ENCODE measurements at places on chromosomes 11 and 22.

GRCh38 chr11:72232260-72233055, 7.9 kb downstream of the INPPL1 start:
- DNase-seq: no peak

- no peak for DNase-seq
These were observed 1.5 kb downstream of the DDX10 start for GRCh38 chr11:108666373-108666772.

DNA sequence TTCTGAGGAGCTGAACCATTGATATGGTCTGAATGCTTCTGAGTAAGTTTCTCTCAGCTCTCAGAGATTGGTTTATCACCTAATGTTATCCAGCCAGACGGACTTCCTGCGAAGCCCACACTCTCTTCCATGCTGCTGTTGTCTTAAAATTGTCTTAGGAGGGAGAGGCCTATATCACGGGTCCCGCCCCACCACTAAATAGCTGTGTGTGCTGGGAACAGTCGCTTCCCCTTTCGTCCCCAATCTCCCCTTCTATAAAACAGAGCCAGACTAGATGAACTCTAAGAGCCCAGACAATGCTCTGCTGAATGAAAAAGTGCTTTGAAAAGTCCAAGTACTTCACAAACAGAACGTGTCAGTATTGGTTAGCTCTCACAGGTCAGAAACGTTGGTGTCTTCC, 81.4 kb upstream of the AKIP1 start:
- DNase-seq: no peak

DNA sequence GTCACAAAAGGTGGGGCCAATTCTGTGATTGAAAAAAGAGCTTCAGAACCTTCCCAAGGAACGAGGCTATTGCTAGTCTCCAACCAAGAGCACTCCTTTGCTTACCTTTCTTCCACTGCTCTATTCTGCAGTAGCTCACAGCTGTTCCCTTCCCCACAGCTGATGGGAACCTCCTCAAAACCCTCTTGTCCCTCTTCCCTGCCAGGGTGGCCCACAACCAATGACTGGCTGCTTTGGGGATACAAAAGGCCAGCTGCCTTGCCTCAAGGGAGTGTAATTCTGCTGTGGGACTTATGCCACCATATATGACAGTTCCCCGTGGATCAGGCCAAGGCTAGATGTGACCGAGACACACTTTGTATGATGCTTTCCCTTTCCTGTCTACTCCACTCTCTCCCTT, 15.0 kb downstream of the KCNE3 start:
- DNase-seq: no peak

GRCh38 chr11:62844154-62844553, 4.8 kb upstream of the WDR74 start:
- DNase-seq: no peak

DNA sequence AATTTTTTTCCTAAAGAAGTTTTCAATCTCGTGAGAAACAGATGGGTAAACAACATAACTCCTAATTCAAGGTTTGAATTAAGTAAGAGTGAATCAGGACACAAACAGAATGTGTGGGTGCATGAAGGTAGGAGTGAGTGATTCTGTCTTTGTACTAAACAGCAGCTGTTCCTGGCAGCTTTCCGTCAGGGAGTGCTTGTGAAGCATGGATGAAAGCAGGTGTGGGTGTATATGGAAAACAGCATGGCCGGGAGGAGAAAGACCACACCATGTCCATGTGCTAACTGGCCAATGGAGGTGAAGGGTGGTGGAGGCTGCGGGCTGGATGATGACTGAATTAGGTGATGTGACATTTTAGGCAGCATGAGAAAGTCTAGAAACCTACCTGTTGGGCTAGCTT, 49.6 kb downstream of the BARX2 start:
- no peak for DNase-seq

- DNase-seq: no peak
These were observed 23.5 kb downstream of the SUN2 start for GRCh38 chr22:38732251-38732815.

- DNase-seq: no peak
These were observed 156.9 kb upstream of the HSD17B12 start for GRCh38 chr11:43523632-43524031.

DNA sequence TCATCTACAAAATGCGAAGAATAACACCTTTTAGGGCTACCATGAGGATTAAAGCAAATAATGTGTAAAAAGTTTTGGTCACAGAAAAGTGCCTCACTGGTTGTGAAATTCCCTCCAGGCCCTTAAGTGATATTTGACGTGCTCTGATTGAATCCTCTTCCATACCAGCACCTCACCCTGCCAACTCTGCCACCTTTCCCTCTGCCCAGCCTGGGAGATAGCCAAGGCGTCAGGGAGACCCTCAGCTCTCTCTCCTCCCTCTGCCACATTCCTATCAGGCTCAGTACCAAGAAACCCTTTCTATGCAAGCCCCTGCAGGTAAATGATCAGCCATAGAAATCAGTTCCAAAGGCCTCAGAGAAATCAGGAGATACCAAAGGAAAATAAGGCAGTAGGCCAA, 21.4 kb downstream of the PLEKHA7 start:
- no peak for DNase-seq

GRCh38 chr11:83549984-83550667, 264.0 kb upstream of the CCDC90B start:
- DNase-seq: no peak

- peak; percentile 66 for DNase-seq
These were observed 27.1 kb downstream of the SDHD start for GRCh38 chr11:112113539-112114457.

- no peak for DNase-seq
These were observed 16.7 kb downstream of the ACRV1 start for GRCh38 chr11:125663910-125664309.

GRCh38 chr11:8030526-8031247, 43.5 kb downstream of the EIF3F start:
- DNase-seq: no peak

GRCh38 chr11:95306801-95307200, 75.8 kb upstream of the SESN3 start:
- DNase-seq: no peak

- no peak for DNase-seq
These were observed 299.4 kb downstream of the CTTN start for GRCh38 chr11:70697701-70698100.

DNA sequence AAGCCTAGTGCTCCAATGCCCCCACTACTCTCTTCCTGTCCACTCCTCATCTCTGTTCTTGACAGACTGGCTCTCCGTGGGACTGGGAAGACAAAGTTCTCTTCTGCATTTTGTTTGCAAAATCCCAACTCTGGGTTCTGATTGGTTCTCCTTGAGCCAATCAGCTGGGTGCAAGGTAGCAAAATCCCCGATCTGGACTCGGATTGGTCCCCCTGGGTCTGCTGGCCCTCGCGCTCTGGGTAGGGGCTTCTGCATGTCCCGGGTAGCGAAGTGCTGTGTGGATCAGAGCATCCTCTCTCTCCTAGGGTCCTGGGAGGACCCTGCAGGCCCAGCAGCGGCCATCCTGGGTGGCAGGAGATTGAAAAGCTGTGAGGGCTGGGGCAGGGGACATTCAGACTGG, 22.3 kb upstream of the A4GALT start:
- DNase-seq: no peak

DNA sequence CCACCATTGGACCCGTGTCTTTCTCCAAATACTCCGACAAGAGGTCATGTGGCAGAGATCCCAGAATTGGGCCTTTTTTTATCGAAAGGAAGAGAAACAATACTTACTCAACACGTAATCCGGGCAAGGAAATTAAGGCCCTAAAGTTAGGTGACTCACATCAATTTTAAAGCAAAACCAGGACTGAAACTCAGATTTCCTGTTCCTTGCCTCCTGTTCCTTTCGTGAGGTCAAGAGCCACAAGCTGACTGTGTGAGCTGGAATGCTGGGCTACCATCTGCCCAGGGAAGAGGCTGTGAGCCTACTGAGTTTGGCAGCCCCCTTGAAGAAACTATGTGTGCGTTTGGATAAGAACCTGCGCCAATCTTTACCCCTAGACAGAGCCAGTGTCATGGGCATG, 27.1 kb upstream of the MRGPRX2 start:
- DNase-seq: no peak

- DNase-seq: no peak
These were observed 12.9 kb downstream of the ZNF74 start for GRCh38 chr22:20406686-20407408.

GRCh38 chr11:119011476-119012053, 6.6 kb downstream of the RPS25 start:
- no peak for DNase-seq

DNA sequence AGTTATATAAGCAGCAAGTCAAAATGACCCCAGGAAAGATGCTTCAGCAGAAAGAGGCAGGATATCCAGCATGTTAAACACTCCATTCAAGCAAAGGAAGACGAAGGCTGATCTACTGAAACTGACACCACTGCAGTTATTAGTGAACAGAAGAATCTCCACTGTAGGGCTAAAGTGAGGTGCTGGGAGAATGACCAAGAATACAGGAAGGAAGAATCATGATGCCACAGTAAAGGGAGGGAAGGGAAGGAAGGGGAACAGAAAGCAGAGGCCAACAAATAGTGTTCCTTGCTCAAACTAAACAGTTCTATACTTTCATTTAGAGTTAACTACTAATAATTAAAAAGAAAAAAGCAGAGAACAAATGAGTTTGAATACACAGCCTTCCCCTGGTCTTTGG, 92.5 kb downstream of the SIK3 start:
- DNase-seq: no peak

- no peak for DNase-seq
These were observed 20.3 kb upstream of the APLP2 start for GRCh38 chr11:130049328-130049771.

GRCh38 chr11:117251506-117251905, 19.0 kb downstream of the RNF214 start:
- no peak for DNase-seq

- DNase-seq: no peak
These were observed 280.7 kb upstream of the CADM1 start for GRCh38 chr11:115784796-115785521.

GRCh38 chr22:50459496-50460140, 15.2 kb downstream of the SBF1 start:
- DNase-seq: no peak

GRCh38 chr11:22521226-22521625, 104.4 kb downstream of the FANCF start:
- no peak for DNase-seq

DNA sequence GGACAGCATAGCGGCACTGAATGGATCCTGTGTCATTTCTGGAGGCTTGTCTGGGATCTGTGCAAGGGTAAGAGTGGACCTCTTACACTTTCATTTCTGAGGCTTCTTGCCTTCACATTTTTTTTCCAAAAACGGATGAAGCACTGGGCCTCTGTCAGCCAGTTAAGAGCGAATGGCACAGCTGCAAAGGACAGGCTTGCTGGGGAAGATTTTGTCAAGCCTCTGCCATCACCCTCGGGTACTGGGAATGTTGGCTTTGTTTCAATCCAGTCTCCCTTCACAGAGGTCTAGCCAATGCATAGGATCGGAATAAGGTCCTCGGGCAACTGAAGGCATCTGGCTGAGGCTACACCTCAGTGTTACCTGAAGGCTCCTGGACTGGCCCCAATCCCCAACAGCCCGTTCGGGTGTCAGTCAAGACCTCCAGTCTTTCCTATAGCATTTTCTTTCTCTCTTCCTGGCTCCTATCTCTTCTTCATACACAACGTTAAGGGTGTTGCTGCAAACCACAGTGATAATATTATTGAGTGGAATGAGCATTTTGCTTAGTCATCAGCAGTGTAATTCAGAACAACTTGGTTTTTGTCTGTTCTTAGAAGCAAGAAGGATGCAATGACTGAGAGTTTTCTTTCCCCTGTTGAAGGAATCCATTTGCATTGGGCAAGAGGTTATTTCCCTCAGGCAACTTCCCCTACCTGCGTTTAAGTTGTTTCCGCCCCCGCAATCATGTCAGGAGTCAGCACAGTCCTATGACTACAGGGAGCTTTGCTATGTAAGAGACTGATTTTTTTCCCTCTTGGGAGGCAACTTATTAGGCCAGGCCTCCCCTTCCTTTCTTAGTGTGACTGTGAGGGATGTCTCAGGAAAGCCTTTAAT, 22.8 kb downstream of the NPAT start:
- DNase-seq: no peak

- no peak for DNase-seq
These were observed 84.3 kb downstream of the IGLL1 start for GRCh38 chr22:23495614-23496444.

DNA sequence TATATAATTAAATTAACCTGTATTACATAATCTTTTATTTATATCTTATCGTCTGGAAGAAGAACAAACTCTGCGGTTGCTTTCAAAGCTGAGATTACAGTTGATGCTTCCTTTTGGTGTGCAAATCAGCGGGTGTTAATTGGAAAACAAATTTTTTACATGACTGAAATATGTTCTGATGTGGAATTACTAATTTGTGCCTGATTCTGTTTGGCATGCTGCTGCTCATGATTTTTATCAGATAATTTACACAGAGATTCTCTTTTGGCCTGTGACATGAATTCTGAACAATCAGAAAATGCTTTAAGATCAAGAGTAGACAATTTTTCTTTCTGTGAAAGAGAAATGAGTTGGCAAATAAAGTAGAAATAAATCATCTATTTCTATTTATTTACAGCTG, 510.8 kb downstream of the NELL1 start:
- no peak for DNase-seq

- no peak for DNase-seq
These were observed 20.0 kb upstream of the COMT start for GRCh38 chr22:19921544-19922081.

- no peak for DNase-seq
These were observed 13.2 kb downstream of the HSD17B12 start for GRCh38 chr11:43693731-43694130.

DNA sequence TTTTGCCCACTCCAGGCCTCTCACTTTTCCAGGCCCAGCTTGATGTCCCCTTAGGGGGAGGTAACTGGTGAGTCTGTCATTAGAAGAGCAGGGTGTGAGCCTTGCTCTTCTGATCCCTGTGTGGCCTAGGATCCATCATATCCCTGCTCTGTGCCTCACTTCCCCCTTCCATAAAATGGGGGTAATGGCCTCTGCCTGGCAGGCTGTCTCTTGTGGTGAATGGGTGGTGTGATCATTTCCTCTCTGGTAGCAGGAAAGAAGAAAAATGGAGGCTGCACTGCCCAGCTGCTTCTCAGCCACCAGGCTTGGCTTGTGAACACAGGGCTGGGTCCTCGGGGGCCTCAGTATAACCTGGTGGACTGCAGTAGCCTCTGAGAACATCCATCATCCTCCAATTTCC, 5.6 kb downstream of the ARHGEF17 start:
- no peak for DNase-seq

DNA sequence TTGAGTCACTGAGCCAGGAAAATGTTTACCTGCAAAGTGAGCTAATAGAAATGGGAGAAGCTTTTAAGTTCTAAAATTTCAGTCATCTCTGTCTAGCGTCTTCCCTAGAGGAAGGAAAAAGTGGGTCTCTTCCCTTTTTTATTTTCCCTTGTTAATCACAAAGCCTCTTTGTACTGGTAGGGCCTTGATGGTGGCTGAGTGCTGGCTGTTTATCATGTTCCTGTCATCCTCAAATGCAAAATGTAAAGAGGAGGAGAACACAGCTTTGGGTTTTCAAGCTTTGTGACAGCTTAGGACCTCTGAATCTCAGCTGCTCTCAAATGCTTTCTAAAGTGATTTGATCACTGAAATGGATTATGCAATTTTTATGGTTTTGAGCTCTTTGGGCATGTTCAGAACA, 222.0 kb downstream of the TMEM135 start:
- DNase-seq: no peak
